ENCODE measurements at places on chromosomes 16 and 17. TPM values are rescaled to one million over a fixed set of nuclear protein-coding genes. Genes with fewer than 3 reads are reported as not detected.

KSR1 gene
- total RNA-seq: 48.0 TPM

GLTPD2 gene
- not detected for total RNA-seq

FKBP10 gene
- 2.6 TPM for total RNA-seq

GRCh38 chr16:71929048-71929447 is 33.7 kb downstream of the IST1 start:
- DNase-seq: no peak

GRCh38 chr17:13421581-13422130 is 180.1 kb downstream of the HS3ST3A1 start:
- no peak for DNase-seq

GRCh38 chr17:61382796-61383688 is 16.6 kb upstream of the TBX2 start:
- DNase-seq: no peak

DNA sequence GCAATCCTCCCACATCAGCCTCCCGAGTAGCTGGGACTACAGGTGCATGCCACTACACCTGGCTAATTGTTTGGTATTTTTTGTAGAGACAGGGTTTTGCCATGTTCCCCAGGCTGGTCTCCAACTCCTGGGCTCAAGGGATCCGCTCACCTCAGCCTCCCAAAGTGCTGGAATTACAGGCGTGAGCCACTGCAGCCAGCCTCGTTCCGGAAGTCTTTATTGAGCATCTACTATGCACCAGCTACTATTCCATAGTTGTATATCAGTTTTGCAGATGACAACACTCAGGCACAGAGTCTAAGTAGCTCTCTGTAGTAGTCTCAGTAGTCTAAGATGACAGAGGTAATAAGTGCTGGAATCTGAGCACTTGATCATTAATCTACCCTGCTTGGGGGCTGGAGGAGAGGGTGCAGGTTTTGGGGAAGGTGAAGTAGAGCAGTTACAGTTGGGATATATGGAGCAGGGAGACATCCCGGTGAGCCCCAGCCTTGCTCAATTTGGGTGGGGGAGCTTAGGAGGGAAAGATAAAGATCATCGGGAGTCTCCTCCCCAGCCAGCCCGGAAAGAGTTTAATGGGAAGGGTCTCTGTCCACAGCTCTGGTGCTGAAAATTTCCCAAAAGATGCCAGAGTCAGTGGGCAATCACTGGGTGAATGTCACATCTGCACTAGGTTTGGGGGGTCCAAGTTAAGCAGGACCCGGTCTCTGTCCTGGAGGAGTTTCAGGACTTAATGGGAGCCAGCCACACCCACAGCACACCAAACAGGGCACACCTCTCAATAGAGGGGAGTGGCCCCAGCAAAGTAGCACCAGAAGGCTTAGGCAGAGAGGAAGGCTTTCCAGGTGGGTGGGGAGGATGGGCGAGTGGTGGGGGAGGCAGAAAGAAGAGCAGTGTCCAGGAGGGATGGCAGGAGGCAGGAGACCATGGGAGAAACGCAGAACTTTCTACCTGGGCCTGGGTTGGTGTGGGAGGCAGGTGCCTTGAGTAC is 1.7 kb downstream of the OTOP3 start:
- no peak for DNase-seq

MAPT gene
- total RNA-seq: 1.1 TPM

GRCh38 chr16:79769270-79769927 is 168.9 kb upstream of the MAF start:
- no peak for DNase-seq

GP2 gene
- total RNA-seq: 5.9 TPM

- DNase-seq: peak; percentile 50
Measured at GRCh38 chr16:3401719-3402397, 843 bp downstream of the ZNF174 start.

DNA sequence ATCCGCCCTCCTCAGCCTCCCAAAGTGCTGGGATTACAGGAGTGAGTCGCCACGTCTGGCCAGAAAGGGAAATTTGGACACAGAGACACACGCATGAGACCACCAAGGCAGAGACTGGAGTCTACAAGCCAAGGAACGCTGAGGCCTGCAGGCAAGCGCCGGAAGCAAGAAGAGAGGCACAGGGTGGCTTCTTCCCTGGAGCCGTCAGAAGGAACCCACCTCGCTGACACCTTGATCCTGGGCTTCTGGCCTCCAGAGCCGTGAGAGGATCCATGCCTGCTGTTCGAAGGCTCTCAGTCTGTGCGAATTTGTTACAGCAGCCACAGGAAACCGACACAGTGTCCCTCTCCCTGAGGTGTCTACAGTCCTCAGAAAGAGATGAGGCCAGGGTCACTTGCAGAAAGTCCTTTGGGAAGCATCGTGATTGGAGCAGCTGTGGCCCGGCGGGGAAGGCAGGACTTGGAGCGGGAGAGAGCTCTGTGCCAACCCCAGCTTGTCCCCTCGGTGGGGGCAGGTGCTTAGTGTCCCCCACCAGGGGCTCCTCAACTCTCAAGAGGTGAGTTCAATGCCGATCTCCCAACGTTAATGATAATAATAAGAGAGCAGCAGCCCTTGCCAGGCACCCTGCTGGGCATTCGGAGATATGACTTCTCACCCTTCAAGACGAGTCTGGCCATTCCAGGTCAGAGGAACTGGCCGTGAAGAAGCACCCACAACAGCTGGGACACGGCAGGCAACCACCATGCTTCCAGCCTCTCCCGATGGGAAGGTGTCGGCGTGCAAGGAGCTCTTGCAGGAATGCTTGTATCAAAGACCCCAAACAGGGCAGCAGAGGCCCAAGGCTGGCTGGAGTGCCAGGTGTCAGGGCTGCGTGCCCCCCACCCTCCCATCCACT is 68.4 kb upstream of the TNRC6C start:
- no peak for DNase-seq

MT4 gene
- total RNA-seq: not detected

DNA sequence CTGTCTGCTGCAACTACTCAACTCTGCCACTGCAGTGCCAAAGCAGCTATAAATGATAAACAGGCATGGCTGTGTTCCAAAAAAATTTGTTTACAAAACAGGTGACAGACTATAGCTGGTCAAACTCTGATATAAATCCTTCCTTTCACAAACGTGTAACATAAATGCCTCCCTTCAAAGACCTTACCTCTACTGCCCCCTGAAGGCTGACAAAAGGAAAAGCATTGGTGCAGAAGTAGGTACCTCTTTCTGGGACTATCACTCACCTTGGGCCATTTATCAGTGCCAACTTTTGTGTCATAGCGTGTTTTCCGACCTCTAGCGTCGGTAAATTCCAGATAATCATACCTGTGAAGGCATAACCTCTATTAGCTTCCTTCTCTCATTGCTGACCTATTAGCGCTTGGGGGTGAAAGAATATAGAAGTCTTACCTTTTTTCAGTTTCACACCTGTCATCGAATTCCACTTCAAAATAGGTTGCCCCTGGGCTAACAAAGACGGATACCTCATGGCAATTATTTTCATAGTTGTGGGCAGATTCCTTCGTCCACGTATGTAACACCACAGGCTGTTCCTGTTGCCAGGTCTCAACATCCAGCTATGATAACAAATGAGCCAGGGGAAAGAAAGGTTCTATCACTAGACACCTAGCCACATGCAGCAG is 67.9 kb downstream of the ZZEF1 start:
- DNase-seq: peak; percentile 53

DNA sequence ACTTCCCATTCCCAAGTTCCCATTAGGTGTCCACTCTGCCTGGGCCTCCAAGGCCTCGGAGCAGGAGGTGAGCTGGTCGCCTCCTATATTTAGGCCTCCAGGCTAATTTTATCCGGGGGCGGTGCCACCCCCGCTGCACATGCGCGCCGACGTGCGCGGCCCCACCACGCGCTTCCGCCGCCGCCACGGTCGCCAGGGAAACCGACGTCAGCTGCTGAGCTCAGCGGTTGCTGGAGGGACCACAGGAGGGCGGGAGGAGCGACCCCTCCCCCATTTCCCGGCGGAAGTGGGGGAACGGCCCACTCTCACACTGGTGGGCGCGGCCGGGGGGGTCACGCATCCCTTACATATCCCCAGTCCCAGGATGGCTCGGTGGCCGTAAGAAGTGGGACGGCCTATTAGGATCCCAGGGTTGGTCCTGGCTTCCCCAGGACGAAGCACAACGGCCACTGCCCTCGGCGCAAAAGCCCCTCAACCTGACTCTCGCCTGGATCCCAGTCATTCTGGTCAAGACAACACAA is 1.0 kb downstream of the PER1 start:
- DNase-seq: peak; percentile 74

DNA sequence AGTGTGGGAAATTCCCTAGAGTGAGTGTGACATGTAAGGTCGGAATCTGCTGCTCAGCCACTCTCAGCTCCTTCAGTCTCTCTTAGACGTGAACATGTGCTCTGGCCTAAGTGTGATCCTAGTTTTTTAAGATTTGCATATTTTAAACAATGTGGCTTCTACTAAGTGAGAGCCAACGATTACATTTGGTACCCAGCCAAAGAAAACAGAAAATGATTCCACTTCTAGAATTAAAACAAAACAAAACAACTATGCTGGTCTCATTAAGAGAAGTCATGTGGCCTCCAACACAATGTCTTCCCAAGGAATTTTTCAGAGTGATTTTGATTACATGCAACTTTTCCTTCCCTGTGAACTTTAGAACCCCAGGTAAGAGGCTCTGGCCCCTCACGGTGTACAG is 10.1 kb downstream of the TMEM238L start:
- DNase-seq: no peak

GSG1L2 gene
- total RNA-seq: not detected

PHF23 gene
- 33.7 TPM for total RNA-seq

DNA sequence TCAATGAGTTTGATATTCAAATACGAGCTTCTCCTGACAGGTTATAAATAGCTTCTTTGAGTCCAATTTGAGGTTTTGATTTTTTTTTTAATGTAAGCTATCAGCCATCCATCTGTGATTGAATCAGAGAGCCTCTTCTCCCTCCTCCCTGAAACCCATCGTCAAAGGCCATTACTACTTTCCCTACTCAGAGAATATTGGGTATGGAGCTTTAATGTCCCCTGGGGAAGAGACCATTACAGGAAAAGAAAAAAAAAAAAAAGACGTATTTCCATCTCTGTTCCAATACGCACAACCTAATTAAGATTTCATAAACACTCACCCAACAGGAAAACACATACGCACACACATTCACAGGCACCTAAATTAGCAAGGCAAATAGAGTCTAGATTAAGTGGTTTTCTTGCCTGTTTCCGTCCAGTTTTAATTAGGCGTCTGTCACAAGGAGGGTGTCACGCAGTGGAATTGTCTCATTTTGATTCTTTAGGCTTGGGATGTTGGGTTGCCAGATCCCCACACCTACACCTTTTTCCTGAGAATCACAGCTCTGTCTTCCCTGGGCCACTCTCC is 194.3 kb upstream of the RPL38 start:
- DNase-seq: no peak

- DNase-seq: peak; percentile 46
Measured at GRCh38 chr17:48307814-48308411, 122.1 kb downstream of the SKAP1 start.

DNA sequence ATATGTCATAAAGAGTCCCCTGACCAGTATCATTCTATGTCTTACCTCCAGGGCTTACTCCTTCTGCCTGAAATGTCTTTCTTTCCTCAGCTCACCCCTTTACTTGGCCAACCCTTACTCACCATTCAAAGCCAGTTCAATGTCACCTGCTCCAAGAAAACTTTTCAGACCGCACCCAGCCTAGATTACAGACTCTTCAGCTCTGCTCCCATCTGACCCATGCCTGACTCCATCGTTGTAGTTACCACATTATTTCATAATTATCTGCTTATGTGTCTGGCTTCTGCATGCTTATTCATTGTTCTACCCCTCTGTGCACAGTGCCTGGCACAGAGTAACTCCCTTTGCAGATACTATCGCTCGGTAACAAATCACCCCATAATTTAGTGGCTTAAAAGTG is 62.5 kb upstream of the TOB1 start:
- DNase-seq: no peak

DNA sequence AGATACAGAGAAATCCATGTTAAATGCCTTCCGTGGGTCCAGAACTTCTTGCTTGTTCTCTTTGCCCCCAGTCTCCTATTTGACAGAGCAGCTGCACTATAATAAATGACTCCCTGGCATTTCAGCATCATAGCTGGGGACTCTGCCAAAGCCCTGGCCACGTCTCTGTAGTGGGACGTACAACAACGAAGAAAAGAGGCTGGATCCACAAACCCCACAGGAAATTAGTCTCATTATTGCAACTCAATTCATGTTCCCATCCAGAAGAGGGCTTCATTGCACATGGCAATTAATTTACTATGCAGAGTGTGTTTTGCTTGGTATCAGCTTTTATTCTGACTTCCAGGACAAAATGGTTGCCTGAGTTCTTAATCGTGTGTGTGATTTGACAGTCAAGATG is 121.3 kb downstream of the CDH13 start:
- DNase-seq: no peak

CDH5 gene
- total RNA-seq: not detected

DNA sequence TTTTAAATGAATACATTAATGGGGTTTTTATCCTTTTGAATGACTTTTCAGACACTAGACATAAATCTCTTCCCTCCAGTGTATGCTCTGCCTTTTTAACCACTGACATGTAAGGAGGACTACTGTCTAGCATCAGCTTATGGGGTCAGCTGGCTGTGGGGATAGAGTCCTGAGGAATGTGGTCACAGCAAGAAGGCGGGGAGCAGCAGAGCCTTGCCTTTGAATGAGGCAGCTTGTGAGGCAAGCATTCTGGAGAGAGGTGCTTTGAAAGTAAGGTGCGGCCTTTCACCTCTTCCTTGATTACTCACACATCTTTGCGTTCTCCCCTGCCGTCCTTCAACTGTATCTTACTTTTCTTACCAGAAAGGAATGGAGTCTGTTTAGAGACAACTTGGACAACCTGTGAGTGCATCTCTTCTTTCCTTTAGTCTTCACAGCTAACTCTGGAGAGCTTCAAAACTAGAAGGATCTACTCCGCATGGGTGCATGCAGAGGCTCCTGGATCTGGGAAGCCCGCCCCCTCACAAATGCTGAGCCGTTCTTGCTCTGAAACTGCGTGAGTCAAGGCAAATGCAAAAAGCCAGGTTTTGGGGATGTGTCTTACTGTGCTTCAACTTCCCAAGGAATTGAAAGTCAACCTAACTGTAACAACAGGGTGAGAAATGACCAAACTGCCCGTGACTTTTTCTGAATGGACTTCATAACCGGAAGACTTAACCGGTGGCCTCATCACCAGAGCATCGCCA is 49.9 kb downstream of the ADCY7 start:
- no peak for DNase-seq

CD300H gene
- not detected for total RNA-seq

DNA sequence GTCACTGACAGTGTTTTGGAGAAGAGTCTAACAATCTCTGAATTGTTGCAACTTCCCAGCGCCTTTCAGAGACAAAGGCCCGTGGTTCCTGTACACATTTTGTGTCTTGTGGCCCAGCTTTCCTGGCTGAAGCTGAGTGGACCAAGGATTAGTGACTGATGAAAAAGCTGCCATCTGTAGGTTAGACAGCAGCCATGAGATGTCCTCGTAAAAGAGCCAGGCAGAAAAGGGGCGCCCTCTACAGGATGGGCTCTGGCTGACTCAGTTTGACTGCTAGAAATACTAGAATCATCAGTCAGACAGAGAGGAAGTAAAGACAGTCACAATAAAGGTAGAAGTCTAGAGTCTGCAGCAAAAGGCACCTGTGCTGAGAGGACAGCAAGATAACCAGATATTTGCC is 26.5 kb upstream of the NF1 start:
- peak; percentile 56 for DNase-seq
